ENCODE measurements at places on chromosomes 13 and 19.

DNA sequence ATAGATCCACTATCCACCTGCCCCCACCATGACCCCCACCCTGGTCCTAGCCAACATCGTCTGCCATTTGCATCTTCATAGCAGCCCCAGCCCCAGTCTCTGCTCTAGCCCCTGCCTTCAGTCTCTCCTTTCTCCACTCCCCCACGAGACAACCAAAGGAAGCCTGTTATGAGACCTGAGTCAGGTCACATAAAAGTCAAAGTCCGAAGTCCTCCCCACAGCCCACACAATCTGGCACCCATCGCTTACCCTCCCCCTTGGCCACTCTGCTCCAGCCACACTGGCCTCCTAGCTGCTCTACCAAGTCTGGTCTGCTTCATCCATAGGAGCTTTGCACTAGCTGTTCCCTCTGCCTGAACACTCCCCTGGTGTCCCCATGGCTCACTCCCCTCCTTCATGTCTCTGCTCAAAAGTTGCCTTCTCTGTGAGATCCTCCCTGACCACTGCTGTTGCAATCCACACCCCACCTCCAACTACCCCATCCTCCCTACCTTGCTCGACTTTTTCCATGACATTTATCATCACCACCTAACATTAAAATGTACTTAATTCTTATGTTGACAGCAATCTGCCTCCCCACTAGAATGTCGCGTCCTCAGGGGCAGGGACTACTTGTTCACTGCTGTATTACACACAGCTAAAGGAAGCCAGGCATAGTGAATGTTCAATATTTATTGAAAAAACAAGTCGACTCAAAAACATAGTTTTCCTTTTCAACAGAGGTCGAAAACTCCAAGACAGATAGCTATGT lies 1.2 kb upstream of the PLEKHG2 start:
- peak; percentile 80 for DNase-seq

GRCh38 chr19:44988896-44989556 lies 12.2 kb upstream of the RELB start:
- DNase-seq = peak; percentile 71

- DNase-seq = no peak
These were observed 85.2 kb downstream of the ATP11A start for GRCh38 chr13:112774829-112775565.

GRCh38 chr13:110445722-110446574 lies 115.6 kb downstream of the RAB20 start:
- DNase-seq = no peak

DNA sequence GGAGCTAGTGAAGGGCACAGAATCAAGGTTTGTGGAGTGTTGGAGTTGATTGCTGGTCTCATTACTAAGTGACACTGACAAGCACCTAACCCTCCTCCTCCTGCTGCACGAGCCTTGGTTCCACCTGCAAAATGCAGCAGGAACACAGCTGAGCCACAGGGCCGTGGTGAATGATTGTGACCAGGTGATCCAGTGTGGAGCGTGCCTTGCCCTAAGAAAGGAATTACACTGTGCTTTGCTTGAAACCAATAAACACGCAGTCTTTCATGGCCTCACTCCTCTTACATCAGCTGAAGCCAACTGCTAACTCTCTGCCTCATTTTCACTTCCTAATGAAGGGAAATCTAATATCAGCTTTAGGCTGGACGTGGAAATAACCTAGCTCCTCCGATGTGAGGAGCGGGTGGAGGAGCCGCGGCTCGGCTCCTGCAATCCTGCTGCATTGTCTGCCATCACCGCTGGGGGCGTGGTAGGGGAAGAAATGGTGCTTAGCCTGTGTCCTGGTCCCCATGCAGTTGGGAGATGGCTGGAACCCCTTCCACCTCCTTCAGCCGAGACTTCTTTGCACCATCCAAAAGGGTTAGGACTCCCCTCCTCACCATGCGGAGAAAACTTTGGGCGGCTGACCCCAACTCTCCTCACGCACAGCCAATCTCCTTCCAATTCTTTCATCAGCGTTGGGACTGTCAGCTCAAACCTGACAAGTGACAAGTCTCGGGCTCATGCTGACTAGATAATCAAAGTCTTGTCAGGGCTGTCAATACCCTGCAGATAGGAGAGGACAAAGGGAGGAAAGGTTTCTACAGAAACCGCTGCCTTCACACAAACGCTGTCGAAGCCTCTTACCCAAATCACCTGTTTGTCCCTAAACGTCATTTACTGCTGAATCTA lies 427.9 kb downstream of the ZNF536 start:
- DNase-seq = no peak

GRCh38 chr13:21218351-21219035 lies 42.0 kb downstream of the MRPL57 start:
- peak; percentile 13 for DNase-seq

DNA sequence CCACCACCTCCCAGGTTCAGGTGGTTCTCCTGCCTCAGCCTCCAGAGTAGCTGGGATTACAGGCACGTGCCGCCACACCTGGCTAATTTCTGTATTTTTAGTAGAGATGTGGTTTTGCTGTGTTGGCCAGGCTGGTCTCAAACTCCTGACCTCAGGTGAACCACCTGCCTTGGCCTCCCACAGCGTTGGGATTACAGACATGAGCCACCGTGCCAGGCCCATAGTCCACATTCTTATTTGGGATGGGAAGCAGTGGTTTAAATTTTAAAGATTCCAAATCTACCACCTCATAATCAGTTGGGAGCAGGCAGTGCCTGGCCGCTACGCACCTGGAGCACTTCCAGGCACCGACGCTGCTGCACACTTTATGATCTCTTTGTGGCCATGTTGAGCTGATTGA lies 160.6 kb upstream of the SOX1 start:
- DNase-seq = no peak

- DNase-seq = no peak
These were observed 407 bp downstream of the RAB3A start for GRCh38 chr19:18203408-18203862.

DNA sequence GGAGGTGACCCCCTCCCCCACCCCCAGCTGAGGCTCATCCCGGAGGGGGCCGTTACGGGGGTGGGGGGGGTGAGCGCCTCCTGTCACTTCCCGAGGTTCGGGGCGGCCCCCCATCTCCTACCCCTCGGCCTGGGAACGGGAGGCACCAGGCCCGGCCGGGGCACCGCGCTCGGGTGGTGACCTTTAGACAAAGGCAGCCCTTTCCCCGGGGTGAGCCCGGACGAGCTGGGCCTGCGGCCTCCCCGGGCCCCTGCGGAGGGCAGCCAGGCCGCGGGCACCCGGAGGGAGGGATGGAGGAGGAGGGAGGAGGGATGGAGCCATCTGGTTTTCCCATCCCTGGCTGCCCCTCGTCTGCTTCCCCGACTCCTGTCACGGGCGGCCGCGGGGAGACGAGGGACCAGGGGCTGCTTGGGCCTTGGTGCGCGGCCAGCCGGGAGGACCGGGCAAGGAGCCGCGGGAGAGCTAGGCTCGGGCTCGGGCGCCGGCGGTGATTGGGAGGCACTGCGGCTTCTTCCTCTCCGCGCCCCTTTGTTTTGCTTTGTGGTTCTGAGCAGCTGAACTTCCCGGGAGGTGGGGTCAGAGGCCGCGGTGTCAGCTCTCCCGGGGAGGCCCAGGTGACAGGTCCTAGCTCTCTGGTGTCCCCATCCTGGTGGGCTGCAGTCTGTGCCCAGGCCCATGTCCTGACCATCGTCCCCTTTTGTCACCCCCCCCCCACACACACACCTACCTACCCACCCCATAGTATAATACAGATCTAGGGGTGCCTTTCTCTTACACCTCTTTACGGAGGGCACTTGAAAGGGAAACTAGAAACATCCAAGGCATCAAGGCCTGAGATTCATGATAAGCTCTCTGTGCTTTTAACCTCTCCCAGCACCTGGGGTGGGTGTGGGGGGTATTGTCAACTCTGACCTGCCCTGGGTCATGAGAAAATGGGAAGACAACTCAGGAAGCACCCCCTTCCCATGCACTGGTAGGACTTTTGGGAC lies 1.3 kb downstream of the BICRA start:
- DNase-seq = peak; percentile 62

- DNase-seq = no peak
These were observed 7.4 kb downstream of the PTOV1 start for GRCh38 chr19:49858088-49858985.

- no peak for DNase-seq
These were observed 129.5 kb upstream of the MCF2L start for GRCh38 chr13:112839356-112840105.

GRCh38 chr13:33800646-33801186 lies 17.2 kb upstream of the RFC3 start:
- no peak for DNase-seq

DNA sequence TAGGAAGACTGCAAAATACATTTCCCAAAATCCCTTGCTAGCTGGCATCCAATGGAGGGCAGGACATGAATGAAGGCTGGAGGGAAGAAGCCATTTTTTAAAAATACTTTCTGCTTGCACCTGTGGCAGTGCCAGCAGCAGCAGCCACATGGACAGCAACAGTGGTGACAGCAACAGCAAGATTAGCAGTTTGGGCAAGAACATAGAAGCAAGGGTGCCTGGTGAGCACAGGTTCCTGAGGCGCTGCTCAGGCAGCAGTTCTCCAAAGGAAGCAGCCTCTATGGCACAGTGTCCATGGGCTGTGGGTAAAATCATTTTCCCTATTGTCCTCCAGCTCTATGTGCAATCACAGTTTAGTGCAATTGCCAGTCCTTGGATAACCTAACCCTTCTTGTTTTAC lies 1.3 kb upstream of the FAM216B start:
- no peak for DNase-seq

DNA sequence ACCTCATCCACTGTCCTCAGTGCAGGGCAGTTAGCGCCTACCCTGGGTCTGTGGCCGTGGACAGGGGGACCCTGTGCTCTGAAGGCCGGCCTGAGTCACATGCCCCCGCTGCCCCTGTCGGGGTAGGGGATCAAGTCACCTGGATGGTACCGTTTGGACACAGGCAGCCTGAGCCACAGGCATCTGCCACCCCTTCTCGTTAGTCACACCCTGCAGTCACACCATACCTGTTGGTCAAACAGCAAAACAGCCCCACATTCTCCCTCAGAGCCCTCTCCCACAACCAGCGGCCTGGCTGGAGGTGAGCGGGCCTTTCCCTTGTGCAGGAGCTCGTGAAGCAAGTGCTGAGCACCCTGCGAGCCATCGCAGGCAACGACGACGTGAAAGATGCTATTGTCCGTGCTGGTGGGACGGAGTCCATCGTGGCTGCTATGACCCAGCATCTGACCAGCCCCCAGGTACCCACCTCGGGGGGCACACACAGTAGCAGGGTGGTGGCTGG lies 8.8 kb upstream of the SLC25A42 start:
- DNase-seq = no peak

GRCh38 chr13:110517505-110518225 lies 43.9 kb downstream of the RAB20 start:
- DNase-seq = no peak

- no peak for DNase-seq
These were observed 2.2 kb upstream of the PCDH9 start for GRCh38 chr13:67232384-67232783.
